ENCODE measurements at places on chromosomes 3 and 15.

GRCh38 chr3:183349421-183350157 is 78.8 kb downstream of the MCF2L2 start:
- no peak for DNase-seq

DNA sequence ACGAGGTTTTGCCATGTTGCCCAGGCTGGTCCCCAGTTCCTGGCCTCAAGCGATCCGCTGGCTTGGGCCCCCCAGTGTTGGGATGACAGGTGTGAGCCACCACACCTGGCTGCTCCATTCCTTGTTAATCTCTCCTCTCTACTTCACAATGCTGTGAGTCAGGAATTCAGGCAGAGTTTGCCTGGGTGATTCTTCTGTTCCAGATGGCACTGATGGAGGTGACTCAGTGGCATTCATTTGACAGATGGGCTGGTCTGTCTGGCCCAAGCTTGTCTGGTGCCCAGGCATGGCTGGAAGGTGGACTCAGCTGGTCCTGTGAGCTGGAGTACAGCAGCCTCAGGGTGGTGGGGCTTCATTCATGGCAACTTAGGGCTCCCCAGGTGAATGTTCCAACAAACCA is 43.2 kb downstream of the SLC6A20 start:
- no peak for DNase-seq

DNA sequence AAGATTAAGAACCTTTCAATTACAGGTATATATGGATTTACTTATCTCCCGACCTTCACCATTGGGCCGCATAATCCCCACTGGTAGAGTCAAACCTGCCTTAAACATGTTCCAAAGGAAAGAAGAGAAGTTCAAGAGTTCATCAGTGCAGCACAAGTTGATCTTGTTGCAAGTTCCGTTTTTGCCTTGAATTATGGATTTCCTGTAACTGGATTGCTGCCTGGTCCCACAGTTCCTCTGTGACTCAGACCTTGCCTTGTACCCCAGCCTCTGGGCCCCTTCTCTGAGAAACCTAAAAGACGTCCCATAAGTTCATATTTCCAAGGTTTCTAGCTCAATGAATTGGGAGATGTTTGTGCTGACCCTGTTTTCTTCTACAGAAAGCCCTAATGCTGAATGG is 112.5 kb upstream of the THBS1 start:
- no peak for DNase-seq

DNA sequence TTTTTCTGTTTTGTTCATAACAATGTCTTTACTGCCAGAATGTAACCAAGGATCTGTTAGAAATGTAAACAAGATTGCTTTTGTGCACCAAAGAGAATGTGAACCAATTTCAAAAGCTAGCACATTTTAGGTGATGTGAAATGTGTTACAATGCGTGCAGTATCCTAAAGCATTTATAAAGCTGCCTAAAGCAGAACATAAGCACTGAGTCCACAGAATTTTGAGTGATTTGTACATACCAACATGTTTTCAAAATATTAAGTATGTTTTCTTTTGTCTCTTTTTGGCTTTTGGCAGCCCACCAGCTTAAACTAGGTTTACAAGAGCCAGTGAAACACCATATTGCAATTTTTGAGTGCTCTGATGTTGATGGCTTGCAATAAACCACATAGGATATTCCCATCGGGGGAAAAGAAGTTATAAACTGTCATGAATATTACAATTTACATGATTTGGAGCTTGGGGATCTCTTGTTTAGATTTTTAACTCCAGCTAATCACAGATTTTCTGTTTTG is 364.0 kb downstream of the ZIC1 start:
- DNase-seq, result no peak

DNA sequence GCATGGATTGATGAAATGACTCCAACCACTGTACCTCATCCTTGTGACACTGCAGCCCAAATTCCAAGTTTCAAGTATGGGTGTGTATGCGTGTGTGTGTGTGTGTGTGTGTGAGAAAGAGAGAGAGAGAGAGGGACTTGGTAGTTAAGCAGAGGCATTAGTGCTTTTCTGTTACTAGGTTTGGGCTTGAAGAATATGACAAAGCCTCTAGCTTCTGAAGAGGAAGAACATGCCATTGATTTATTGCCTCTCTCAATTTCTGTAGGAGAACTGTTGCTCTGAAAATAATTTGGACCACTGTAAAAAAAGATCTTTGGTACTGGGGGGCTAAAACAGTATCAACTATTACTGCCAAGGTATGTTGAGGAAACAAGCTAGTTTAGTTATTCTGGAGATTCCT is 139.2 kb downstream of the AQP9 start:
- no peak for DNase-seq

- no peak for DNase-seq
Measured at GRCh38 chr15:45126535-45127158, 3.0 kb downstream of the DUOXA1 start.

- DNase-seq, result no peak
Measured at GRCh38 chr3:194259982-194260766, 91.0 kb downstream of the CPN2 start.

DNA sequence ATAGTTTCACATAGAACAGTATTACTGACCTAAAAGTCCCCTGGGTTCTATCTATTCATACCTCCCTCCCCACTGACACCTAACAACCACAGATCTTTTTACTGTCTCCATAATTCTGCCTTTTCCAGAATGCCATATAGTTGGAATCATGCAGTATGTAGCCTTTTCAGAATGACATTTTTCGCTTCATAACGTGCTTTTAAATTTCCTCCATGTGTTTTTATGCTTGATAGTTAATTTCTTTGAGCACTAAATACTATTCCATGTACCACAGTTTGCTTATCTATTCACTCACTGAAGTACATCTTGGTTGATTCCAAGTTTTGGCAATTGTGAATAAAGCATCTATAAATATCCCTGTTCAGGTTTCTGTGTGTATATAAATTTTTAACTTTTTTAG is 77.7 kb upstream of the GPR149 start:
- DNase-seq, result no peak

- no peak for DNase-seq
Measured at GRCh38 chr3:56193519-56193918, 274.7 kb downstream of the ERC2 start.

- DNase-seq, result no peak
Measured at GRCh38 chr3:71035314-71035713, 548.2 kb downstream of the FOXP1 start.

GRCh38 chr3:52211268-52211891 is 13.4 kb downstream of the ALAS1 start:
- no peak for DNase-seq

- no peak for DNase-seq
Measured at GRCh38 chr3:4475804-4476203, 8.7 kb upstream of the SUMF1 start.

GRCh38 chr3:183688874-183689273 is 8.7 kb upstream of the YEATS2 start:
- no peak for DNase-seq

DNA sequence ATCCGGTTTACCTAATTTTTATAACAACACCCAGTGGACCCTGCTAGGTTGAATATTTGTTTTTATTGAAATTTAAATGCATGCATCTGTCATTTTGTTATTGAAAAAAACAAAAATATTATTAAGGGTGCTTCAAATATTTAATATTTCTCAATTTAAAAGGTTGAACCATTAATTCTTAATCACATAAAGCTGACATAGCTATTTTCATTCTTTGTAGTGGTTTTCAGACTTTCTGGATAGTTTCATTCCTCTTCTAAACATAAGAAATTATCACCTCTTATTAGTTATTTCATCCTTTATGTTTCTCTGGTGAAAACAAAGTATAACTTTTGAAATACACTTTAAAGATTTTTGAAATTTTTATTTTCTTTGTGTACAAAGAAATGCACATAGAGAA is 369.9 kb upstream of the PLSCR5 start:
- no peak for DNase-seq

All from naive thymus-derived CD4-positive, alpha-beta T cell (primary cell).